AG04449 (cell line): ENCODE measurements at places on chromosomes 5 and 9.
A peak's percentile ranks its signal among the peaks of the same experiment; 100 is the strongest.

DNA sequence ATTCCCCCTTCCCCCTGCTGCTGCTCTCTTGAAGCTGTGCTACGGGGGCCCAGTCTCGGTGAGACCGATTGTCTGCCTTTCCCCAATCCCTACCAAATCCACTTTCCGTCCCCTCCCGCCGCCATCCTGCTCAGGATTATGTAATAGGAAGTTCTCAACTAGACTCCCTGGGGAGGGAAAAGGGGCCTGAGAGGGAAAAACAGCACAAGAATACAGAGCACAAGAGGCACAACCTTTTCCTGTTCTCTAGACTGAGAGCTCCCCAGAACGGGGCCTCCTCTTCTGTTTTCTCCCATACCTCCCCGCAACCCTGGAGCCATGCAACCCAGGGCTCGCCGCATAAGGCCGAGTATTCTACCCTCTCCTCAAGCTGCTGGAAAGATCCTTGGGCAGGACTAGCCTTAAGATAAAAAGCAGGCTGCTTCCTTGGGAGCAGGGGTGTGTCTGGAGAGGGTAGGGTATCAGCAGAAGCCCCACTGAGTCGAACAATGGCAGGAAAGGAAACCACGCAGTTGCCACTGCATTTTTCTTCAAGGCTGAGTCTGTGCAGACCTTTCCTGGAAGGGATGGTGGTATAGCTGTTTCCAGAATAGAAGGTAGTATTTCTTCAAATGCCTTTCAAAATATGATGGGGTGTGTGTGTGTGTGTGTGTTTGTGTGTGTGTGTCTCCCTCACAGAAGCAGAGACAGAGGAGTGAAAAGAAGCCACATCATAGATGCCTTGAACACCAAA lies 12.9 kb downstream of the MYORG start:
- DNase-seq: no peak

GRCh38 chr5:14900693-14901461 lies 29.3 kb upstream of the ANKH start:
- DNase-seq: peak; percentile 79

DNA sequence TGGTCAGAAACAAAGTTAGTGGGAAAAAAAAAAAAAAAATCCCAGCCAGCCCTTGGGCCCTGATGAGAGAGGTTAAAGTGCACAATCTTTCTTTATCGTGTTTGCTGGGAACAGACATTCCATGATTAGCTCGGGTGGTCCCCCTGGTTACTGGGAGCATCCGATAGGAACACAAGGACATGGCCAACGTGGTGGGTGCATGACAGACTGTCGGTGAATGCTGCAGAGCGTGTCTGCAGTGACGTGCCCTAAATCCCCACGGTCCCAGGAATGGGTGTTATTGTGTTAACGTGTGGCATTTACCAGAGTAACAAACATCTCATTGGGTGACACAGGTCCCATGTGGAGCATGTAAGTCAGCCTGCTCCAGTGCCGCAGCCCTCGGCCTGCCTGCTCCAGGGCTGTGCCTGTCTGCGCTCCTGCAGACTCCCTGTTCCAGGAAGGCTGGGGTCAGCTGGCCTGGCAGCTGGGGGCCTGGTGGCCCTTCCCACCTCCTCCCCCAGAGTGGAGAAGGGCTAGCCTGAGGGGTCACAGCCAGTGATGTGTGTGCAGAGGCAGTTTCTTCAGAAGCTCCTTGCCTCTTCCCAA lies 34.3 kb upstream of the TBC1D2 start:
- no peak for DNase-seq

GRCh38 chr5:97229196-97229595 lies 46.1 kb upstream of the RIOK2 start:
- DNase-seq: no peak

GRCh38 chr5:59842999-59843398 lies 50.5 kb downstream of the PDE4D start:
- no peak for DNase-seq

- DNase-seq: no peak
Observed at GRCh38 chr5:6244339-6244714, 134.0 kb downstream of the MED10 start.

GRCh38 chr9:90556897-90557675 lies 85.5 kb downstream of the DIRAS2 start:
- no peak for DNase-seq

DNA sequence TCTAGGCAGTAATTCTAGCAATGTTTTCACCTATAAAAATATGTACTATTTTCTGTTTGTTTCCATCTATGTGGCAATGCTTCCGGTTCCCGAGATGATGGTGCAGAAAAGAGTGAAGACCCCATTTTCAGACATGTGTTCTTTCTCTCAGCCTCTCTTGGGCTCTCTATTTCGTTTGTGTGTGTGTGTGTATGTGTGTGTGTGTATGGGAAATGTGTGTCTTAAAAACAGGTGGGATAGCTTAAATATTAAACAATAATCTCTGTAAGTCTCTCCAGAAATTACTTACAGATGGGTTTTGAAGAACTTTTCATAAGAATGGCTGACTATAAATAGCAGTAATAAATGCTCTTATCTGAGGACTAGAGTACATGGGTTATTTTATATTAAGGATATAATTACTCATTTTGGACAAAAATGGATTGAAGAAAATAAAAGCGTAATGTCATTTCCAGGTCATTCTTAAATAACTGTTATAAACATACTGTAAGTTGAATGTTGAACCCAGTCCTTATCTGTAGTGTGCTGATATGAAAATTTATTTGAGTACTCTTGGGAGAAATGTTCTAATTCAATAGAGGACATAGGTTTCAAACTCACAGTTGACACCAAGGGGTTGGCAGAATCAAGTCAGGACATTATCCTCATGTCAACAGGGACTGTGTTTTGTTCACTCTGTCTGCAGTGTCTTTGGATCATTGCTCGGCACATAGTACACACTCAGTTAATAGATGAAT lies 31.1 kb downstream of the PCSK5 start:
- DNase-seq: no peak

GRCh38 chr9:23555851-23556250 lies 270.2 kb downstream of the ELAVL2 start:
- no peak for DNase-seq

DNA sequence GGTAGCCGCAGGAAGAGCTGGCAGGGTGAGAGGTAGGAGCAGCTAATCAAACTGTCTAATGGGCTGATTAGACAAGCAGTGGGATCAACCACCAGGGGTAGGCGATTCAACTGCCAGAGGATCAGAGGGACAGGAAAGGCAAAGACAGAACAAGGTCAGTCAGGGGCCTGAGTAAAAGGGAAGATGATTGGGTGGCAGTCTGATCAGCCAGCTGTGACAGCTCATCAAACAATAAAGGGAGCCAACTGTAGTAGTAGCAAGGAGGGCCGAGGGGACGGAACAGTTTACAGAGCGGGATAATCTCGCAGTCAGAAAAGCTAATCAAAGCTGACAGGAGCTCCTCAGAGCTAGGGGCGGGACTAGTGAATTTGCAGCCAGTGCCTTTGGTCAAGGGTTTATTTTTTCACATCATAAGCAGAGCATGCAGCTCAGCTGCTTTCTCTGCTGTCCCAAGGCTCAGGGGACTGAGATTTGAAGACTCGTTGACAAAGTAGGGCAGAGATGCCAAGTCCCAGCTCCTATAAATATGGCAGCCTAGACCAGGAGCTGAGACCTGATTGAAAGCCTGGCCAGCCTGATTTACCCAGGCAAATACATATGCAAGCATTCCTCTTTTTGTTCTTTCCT lies 418.2 kb downstream of the GABRG2 start:
- no peak for DNase-seq

DNA sequence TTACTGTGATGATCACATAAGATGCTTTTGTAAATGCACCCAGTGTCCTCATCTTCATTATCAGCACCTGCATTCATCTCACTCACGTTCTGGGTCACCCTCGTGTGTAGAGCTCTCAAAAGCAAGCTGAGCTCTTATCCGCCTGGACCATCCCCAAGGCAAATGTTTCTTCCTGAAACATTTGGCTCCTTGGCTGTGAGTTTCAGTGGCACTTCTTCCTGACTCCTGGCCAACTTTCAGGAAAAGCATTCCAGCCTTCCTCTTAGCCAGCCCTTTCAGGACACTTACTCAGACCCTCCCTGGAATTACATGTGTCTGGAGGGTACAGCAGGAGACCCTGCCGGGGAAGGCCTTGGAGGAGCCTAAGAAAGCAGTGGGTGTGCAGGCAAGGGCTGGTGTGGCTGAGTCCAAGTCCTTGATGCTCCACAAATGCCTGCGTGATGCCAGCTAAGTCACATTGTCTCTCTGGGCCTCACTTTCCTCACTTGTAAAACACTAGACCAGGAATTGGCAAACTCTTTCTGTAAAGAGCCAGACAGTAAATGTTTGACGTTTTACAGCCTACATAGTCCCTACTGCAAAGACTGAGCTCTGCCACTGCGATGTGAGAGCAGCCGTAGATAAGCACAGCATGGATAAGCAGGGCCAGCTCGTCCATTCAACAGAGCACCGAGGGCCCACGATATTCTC lies 72.1 kb downstream of the PDE6A start:
- DNase-seq: no peak

- DNase-seq: no peak
Observed at GRCh38 chr5:177599731-177600507, at the start of gene B4GALT7. Gene B4GALT7 (plus strand): TSS chr5:177600132. CDS start chr5:177600211, 79 bp downstream.

DNA sequence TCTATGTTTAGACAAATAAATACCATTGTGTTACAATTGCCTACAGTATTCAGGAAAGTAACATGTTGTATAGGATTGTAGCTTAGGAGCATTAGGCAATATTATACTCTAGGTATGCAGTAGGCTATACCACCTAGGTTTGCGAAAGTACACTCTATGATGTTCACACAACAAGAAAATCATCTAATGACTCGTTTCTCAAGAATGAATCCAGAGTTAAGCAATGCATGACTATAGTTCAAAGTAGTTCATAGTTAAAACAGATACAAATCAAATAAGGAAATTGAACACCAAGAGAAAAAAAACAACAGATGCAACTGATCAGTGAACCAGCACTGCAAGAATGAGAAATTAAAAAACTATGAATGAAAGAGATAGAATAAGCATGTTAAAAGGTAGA lies 27.6 kb upstream of the ABLIM3 start:
- no peak for DNase-seq

DNA sequence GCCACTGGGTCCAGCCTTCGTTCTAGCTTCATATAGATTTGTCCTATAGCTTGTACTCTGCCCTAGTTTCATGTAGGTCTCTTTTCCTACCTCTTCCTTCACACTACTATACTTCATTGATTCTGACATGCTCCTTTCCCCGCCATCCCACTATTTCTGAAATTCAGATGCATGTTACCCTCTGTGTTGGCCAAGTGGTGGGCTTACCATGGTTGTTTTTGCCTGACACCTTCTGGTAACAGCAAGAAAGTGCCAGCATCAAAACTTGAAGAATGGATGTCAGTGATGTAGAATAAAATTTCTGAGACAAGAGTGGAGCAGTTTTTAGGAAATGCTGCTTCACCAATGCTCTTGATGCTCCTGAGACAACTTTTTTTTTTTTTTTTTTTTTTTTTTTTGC lies 19.5 kb upstream of the SERINC5 start:
- DNase-seq: no peak

DNA sequence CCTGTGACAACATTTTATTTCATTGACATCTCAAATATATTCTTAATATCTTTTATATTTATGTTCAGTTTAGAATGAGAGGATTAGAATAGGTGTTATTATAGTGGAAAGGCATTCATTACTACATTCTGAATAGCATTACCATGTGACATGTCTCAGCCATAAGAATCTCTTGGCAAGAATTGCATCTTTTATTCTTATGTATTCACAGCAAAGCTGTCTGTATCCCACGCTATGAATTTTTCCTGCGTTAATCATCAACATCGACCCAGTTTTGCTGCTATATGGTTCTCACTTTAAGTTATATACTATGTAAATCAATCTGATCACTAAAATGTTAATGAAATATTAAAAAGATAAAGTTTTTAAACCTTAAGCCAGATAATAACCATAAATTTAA lies 248.6 kb downstream of the TMEM232 start:
- DNase-seq: peak; percentile 65

DNA sequence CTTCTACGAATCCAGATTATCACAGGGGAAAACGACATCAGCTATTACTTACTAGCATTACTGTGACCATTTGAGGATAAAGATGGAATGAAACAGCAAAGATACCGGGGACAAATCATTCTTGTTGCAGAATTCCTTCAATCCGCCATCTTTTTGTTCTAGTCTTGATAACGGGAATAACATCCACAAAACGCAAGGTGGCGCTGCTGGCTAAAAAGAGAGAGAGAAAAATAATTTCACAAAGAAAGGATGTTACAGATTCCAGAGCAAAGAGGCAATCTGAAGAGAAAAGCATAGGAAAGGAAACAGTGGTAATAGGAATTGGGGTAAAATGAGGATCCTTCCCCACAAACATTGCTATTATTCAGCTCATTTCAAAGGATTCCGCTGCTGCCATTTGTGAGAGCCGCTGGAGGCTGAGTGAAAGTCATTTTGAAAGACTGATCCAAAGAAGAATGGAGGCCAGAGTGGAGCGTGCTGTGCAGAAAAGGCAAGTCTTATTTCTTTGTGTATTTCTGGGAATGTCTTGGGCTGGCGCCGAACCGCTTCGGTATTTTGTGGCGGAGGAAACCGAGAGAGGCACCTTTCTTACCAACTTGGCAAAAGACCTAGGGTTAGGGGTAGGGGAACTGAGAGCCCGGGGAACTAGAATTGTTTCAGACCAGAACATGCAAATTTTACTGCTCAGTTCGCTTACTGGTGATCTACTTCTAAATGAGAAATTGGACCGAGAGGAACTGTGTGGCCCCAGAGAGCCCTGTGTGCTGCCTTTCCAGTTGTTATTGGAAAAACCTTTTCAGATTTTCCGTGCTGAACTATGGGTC lies at the start of gene PCDHB7:
Gene PCDHB7, plus strand, starts transcription at position 264 of the 824 bp plus-strand sequence. Its CDS starts 192 bp downstream, at position 456.
- no peak for DNase-seq

DNA sequence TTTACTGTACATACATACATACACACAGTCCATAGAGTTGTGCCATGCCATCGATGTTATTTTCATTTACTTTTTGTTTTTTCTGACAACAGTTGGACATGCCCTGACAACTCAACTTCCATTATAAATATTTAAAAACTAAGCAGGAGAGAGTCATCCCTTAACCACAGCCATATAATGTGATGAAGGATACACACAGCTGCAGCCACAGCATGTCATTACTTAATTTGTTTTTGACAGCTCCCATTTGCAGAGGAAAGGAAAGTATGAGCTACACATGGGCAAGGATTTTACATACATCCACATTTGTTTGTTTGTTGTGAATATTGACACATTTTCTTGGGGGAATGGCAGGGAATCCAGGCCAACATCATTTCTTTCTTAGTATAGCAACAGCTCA lies 91.5 kb upstream of the TUT7 start:
- DNase-seq: no peak

DNA sequence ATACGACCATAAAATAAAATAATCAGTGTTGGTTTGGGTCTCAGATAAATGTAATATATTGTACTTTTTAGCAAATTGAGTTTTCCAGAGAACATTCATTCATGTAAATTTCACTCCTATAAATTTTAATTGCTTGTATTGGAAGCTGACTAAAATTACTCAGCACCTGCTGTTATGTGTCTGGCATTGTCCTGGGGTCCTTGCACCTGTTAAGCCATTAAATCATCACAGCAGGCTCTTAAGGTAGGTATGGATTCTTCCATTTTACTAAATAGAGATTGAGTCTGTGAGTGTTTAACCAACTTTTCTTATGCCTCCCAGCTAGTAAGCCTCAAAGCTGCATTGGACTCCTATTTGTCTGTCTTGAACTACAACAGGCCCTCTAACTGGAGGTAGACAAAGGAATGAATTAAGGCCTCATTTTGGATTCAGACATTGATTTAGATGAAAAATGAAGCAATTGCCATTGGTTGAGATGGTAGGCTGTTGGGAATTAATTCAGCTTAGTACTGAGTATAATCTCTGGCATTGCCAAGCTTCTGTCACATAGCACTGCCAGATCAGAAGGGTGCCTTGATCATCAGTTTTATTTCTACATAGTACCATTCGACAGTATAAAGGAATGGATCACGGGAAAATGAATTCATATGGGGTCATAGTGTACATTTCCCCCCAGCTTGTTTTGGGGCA lies 78.9 kb downstream of the PARP8 start:
- no peak for DNase-seq
